ENCODE measurements at places on chromosomes 12 and 14. TPM values are rescaled to one million over a fixed set of nuclear protein-coding genes. Genes with fewer than 3 reads are reported as not detected.

- no peaks in the 10 kb centered on the region for H3K27me3 ChIP-seq
- no peak overlapping the region for H3K4me3 ChIP-seq
- H3K27ac ChIP-seq = no peak overlapping the region
- H3K36me3 ChIP-seq = no peaks in the 10 kb centered on the region
- no peaks in the 10 kb centered on the region for H3K4me1 ChIP-seq
- no peak for DNase-seq
Measured at GRCh38 chr12:96698521-96698920, 208.5 kb upstream of the NEDD1 start.

DNA sequence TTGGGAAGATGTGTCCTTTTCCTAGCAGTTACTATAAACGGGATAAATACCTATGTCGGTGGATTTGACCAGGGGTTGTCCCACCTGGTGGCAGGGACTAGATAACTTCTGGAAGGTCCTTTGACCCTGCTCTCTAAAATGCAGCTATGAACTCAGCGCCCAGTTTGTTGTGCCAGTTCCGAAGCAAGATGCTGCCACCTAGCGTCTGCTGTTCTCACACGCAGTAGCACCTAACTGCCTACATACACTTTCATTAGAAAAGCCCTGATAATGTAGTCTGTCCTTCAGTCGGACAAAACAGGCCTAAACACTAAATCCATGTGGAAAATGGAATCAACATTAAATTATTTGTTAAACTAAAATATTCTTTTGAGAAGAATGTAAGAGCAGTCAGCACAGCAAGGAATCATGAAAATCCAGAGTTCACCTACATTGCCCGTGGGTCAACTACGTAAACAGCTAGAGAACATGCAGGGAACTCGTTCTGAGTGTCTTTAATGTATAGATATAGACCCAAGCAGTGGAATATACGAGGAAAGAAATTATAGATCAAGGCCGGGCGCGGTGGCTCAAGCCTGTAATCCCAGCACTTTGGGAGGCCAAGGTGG lies 51.1 kb upstream of the CRACR2A start:
- H3K4me3 ChIP-seq = no peak overlapping the region
- no peaks in the 10 kb centered on the region for H3K36me3 ChIP-seq
- no peaks in the 10 kb centered on the region for H3K4me1 ChIP-seq
- H3K27ac ChIP-seq = no peak overlapping the region
- DNase-seq = peak; percentile 53

SAMD4A gene
- 3.5 TPM for polyA plus RNA-seq

DNA sequence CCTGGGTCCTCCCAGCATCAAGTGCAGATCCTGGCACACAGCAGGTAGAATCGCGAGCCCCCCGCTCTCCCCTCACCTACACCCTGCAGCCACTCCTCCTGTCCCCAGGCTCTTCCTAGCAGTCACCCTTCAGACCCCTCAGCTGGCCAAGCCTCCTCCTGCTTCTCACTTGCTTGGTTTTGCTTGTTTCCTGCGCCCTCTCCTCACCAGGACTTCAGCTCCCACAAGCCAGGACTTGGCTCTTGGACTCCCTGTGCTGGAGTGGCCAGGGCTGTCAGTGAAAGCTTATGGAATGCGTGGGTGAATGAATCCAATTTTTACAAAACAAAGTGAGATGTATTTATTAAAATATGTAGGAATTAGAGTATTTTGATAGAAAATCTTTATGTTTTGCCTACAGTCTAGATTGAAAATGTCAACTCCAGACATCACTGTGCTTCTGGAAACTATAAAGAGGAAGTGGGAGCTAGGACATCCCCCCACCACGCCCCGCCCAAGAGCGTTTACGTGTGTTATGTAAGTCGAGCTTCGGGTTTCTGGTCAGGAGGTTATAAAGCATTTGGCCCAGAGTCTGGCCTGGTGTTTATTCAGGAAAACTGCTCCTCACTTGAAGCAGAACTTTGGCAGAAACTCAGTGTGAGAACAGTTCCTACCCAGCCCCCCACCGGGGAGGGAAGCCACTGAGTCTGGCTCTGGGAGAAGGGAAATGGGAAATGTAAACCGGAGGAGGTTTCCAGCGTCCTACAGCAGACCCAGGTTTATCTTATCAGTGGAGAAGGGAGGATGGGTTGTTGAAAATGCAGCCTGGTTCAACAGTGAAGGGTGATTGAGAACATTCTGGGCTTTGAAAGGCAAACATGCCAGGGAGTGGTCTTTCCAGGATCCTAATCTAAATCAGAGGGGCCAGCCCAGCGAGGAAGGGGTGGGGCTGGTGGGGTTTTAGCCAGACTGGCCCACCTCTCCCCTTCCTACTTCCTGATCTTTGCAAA lies 8.8 kb downstream of the ALDH2 start:
- DNase-seq = peak; percentile 69
- H3K27ac ChIP-seq = peak overlapping the region; percentile 90
- no peaks in the 10 kb centered on the region for H3K27me3 ChIP-seq

ANO4 gene
- polyA plus RNA-seq = not detected

MIPOL1 gene
- polyA plus RNA-seq = 15.2 TPM

DNA sequence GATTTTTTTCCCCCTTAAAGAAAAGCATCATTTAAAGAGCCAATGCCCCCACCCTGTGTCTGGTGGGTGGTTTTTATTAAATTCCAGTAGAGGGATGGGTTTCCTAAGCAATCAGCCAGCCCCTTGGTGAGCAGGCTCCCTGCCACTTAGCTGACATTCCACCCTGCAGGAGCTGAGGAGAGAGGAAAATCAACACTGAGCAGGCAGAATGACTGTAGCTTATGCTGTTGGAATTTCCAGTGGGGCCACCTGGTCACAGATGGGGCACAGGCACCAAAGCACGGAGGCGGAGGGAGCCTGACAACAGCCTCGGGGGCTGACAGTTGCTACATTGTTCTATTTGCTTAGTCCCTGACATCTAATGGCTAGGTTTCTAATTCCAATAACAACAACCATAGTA lies 127.7 kb downstream of the TMEM30B start:
- H3K4me1 ChIP-seq = no peaks in the 10 kb centered on the region
- H3K36me3 ChIP-seq = no peaks in the 10 kb centered on the region
- no peaks in the 10 kb centered on the region for H3K27me3 ChIP-seq
- no peak overlapping the region for H3K27ac ChIP-seq
- DNase-seq = no peak
- no peak overlapping the region for H3K4me3 ChIP-seq

- H3K4me3 ChIP-seq = no peak overlapping the region
- no peaks in the 10 kb centered on the region for H3K27me3 ChIP-seq
- peaks cover 15% of the 10 kb centered on the region for H3K4me1 ChIP-seq
- peaks cover 18% of the 10 kb centered on the region for H3K36me3 ChIP-seq
- peak overlapping the region; percentile 15 for H3K27ac ChIP-seq
Measured at GRCh38 chr12:93434256-93434865, 7.4 kb downstream of the UBE2N start.

KERA gene
- polyA plus RNA-seq = not detected

GRCh38 chr14:76253111-76253510 lies 101.4 kb downstream of the GPATCH2L start:
- no peaks in the 10 kb centered on the region for H3K36me3 ChIP-seq
- H3K27me3 ChIP-seq = no peaks in the 10 kb centered on the region
- no peak overlapping the region for H3K27ac ChIP-seq
- H3K4me1 ChIP-seq = peaks cover 23% of the 10 kb centered on the region

TAS2R7 gene
- not detected for polyA plus RNA-seq

DNA sequence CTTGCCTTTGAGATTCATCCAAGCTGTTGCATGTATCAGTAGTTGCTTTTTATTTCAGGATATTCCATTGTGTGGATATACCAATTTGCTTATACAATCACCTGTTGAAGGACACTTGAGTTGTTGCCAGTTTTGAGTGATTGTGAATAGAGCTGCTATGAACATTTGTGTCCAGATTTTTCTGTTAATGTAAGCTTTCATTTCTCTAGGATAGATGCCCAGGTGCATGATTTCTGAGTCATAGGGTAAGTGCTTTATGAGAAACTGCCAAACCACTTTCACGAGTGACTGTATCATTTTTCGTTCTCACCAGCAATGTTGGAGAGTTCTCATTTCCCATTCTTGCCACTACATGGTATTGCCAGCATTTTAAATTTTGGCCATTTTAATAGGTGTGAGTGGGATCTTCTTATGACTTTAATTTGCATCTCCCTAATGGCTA lies 434.6 kb upstream of the RGS6 start:
- H3K27me3 ChIP-seq = no peaks in the 10 kb centered on the region
- H3K4me3 ChIP-seq = no peak overlapping the region
- no peak for DNase-seq
- H3K4me1 ChIP-seq = no peaks in the 10 kb centered on the region
- no peaks in the 10 kb centered on the region for H3K36me3 ChIP-seq

DNA sequence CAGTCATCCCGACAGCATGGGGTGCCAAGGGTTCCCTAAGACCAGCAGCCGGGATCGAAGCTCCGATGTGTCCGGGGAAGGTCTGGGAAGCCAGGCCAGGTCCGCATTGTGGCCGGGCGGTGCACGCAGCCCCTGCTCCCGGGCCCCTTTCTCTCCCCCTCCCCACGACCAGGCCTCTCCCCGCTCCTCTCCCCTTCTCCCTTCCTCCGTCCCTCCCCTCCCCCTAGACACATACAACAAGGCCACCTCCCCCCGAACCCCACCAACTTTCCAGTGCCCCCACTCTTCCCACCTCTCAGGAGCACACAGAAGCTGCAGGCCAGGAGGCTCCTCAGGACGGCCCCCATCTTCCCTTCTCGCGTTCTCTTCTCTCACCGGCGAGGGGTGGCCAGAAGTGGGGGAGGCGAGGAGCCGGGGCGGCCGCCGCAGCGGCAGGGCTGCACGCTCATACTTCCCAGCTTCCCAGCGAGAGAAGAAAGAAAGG lies 413 bp downstream of the LRP6 start:
- peak overlapping the region; percentile 97 for H3K27ac ChIP-seq
- no peaks in the 10 kb centered on the region for H3K36me3 ChIP-seq
- H3K27me3 ChIP-seq = no peaks in the 10 kb centered on the region
- H3K4me1 ChIP-seq = no peaks in the 10 kb centered on the region
- H3K4me3 ChIP-seq = peak overlapping the region; percentile 81

GRCh38 chr12:104516821-104517220 lies 60.1 kb downstream of the CHST11 start:
- no peak for DNase-seq
- H3K36me3 ChIP-seq = no peaks in the 10 kb centered on the region
- H3K27me3 ChIP-seq = no peaks in the 10 kb centered on the region
- no peak overlapping the region for H3K27ac ChIP-seq
- H3K4me1 ChIP-seq = no peaks in the 10 kb centered on the region

TMEM179 gene
- polyA plus RNA-seq = not detected

DNA sequence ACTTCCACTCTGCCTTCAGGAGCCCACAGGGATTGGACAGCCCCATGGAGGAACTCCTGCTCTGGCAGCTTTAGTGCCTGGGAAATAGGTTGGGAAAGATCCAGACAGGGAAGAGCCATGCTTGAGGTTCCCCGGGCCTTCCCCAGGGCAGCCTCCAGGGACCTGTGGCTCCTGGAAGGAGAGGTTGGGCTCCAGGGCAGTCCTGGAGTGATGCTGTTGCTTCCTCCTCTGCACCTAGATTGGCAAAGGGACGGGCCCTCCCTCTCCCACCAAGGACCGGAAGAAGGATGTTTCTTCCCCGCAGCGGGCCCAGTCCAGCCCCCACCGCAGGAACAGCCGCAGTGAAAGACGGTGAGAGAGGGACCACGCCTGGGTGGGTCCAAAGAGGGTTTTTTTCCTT lies 16.5 kb downstream of the VASH1 start:
- H3K36me3 ChIP-seq = peaks cover 5% of the 10 kb centered on the region
- peaks cover 48% of the 10 kb centered on the region for H3K4me1 ChIP-seq
- no peak overlapping the region for H3K27ac ChIP-seq
- no peak overlapping the region for H3K4me3 ChIP-seq
- no peaks in the 10 kb centered on the region for H3K27me3 ChIP-seq
- DNase-seq = no peak

DNA sequence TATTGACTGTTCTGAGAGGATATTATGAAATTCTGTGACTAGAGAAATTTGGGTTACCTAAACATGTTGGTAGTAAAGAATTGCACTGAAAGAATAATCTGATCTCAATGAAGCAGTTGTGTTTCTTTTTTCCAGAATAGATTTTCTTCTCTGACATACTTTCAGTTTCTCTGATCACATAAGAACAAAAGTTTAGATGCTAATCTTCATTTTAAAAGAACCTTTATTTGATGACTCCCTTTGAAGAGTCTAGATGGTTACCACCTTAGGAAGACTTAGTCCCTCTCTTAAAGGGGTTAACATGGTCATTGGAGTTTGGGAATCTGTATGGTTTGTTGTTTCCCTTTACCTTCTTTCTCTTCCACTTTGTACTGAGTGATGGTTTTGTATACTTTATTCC lies 58.6 kb downstream of the MON2 start:
- DNase-seq = no peak
- peaks cover 32% of the 10 kb centered on the region for H3K36me3 ChIP-seq
- no peak overlapping the region for H3K27ac ChIP-seq

REP15 gene
- polyA plus RNA-seq = not detected

GRCh38 chr12:130956456-130957303 lies 3.0 kb downstream of the ADGRD1 start:
- no peaks in the 10 kb centered on the region for H3K27me3 ChIP-seq
- no peak for DNase-seq

DNA sequence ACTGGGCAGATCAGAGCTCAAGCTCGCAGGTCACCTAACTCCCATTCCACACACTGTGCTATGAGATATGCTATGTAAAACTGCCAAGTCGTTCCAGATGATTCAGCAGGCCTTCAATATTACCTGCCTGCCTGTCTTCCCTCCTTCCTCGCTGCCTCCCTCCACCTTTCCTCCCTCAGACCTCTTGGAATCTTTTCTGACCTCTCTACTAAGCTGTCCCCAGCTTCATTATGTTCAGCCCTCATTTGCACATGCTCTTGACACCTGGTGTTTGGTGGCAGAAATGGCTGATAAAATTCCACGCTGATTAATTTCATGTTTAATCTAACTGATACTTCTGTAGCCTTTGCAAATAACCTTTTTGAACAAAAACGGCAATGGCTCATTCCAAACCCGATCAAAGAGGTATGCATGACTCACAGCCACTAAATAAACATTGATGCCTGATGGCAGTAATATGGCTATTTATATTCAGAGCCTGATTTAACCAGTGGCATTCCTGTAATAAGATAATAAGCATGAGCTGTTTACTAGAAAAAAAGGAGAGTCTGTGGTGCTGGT lies 130.8 kb upstream of the EGLN3 start:
- no peak overlapping the region for H3K27ac ChIP-seq
- H3K4me3 ChIP-seq = no peak overlapping the region
- no peaks in the 10 kb centered on the region for H3K27me3 ChIP-seq
- no peak for DNase-seq

GRCh38 chr12:96375841-96376604 lies 24.2 kb downstream of the CDK17 start:
- DNase-seq = peak; percentile 20
- peak overlapping the region; percentile 82 for H3K27ac ChIP-seq
- H3K27me3 ChIP-seq = no peaks in the 10 kb centered on the region
- H3K4me3 ChIP-seq = no peak overlapping the region
- H3K4me1 ChIP-seq = peaks cover 13% of the 10 kb centered on the region
- H3K36me3 ChIP-seq = no peaks in the 10 kb centered on the region

FITM1 gene
- 0.20 TPM for polyA plus RNA-seq

GRCh38 chr12:50679612-50680011 lies 84.3 kb upstream of the ATF1 start:
- H3K4me1 ChIP-seq = no peaks in the 10 kb centered on the region
- no peaks in the 10 kb centered on the region for H3K27me3 ChIP-seq
- no peak overlapping the region for H3K4me3 ChIP-seq
- H3K36me3 ChIP-seq = peaks cover 65% of the 10 kb centered on the region

SLC6A13 gene
- polyA plus RNA-seq = not detected

GRCh38 chr12:103690426-103690825 lies 103.4 kb downstream of the STAB2 start:
- no peak overlapping the region for H3K4me3 ChIP-seq
- no peak overlapping the region for H3K27ac ChIP-seq
- H3K4me1 ChIP-seq = no peaks in the 10 kb centered on the region
- no peak for DNase-seq
- no peaks in the 10 kb centered on the region for H3K36me3 ChIP-seq

EFCAB11 gene
- 20.6 TPM for polyA plus RNA-seq
